ENCODE measurements at places on chromosomes 7 and 10.

DNA sequence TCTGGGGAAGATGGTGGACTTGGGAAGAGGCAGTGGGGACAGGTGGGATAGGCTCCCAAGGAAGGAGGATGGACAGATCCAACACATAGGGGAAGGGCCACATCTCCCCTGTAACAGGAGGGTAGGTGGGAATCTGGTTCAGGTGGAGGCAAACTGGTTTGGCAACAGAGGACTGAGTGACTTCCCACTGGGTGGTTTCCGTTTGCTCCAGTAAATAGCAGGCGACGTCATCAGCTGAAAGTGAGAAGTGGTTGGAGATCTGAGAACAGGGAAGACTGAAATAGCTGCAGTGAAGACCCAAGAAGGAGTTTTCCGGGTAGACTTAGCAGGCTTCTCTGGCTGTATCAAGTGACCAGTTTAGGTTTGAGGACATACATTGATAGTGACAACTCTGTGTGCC, 504.4 kb downstream of the GALNT17 start:
- no peak for DNase-seq

DNA sequence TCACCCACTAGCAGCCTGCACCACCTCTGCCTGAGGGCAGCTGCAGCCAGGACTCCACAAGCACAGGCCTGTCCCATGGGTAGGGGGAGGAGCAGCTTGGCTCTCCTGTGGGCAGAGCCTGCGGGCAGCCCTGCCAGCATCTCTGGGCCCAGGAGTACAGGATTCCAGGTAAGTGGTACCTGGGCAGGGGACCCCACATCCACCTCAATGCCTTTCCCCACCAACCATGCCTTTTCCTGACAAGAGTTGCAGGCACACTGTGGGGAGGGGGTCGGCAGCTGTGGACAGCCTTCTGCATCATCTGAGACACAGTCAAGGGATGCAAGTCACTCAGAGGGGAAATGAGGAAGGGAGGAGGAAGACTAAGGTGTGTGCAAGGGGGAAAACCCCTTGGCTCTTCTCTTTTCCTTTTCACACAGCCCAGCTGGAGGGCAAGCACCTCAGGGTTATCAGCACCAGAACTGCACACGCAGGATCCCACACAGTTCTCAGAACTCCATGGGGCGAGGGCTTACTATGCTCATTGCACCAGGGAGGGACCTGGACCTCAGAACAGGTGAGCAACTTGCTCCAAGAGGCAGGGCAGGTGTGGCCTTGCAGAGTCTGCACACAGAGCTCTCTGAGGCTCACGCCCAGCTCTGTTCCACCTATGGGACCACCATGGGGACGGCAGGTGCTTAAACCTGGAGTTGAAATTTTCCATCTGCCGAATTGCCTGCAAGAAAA, 16.5 kb upstream of the ANTXRL start:
- no peak for DNase-seq

DNA sequence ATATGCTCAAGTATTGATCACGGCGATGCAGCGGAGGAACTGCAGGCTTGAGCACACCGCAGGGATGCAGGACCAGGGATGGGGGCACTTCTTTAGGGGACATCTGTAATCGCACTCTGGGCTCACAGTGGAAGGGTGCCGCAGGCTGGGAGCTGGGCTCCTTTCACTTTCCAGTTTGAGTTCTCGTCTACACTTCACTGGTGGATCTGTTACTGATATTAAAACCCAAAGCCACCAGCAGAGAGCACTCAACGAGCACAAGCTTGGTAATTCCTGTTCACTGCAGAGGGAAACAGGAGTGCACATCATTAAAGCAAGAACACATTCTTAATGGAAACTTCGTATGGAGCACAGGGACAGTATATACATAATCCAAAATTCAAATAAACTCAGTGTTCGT, 91.3 kb downstream of the PARD3 start:
- DNase-seq = no peak

- DNase-seq = no peak
Observed at GRCh38 chr7:84823530-84823929, 363.3 kb downstream of the SEMA3D start.

GRCh38 chr10:118802126-118802793, 47.5 kb upstream of the CACUL1 start:
- no peak for DNase-seq

- no peak for DNase-seq
Observed at GRCh38 chr7:147432079-147432478, 1158.5 kb upstream of the C7orf33 start.

- DNase-seq = no peak
Observed at GRCh38 chr7:44387389-44387788, 62.0 kb upstream of the CAMK2B start.

DNA sequence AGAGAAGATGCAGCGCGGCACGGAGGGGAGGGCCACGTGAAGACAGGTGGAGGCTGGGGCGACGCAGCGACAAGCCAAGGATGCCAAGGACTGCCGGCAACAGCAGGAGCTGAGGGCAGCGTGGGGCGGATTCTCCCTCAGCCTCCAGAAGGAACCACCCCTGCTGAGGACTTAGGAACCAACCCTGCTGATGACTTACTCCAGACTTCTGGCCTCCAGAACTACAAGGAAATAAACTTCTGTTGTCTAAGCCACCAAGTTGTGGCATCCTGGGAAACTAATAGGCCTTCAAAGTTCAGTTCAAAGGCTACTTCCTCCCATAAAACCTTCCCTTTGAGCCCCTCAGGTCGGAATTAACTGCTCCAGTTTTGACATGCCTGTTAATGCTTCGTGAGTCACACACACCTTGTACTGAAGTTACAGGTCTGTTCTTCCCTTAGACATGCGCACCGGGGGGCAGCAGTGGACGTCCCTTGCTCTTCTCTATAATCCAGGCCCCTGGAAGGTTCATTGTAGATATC, 88.4 kb upstream of the RHEB start:
- no peak for DNase-seq

- no peak for DNase-seq
Observed at GRCh38 chr10:3002304-3002703, 65.0 kb upstream of the PFKP start.

DNA sequence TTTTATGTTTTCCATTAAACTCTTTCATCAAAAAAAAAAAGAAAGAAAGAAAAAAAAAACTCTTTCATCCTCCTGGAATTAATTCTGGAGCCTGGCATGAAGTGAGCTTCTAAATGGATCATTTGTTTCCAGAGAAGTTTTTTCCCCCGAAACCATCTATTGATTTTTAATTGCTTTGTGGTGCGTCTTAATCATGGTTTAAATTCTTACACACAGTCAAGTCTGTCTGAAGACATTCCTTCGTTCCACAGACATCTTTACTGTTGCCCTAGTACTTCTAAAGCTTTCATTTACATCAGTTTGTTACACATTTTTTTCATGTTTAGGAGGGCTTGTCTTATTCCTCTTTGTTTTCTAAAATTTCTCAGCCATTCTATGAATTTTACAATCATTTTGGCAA, 493.4 kb upstream of the FOXK1 start:
- no peak for DNase-seq

DNA sequence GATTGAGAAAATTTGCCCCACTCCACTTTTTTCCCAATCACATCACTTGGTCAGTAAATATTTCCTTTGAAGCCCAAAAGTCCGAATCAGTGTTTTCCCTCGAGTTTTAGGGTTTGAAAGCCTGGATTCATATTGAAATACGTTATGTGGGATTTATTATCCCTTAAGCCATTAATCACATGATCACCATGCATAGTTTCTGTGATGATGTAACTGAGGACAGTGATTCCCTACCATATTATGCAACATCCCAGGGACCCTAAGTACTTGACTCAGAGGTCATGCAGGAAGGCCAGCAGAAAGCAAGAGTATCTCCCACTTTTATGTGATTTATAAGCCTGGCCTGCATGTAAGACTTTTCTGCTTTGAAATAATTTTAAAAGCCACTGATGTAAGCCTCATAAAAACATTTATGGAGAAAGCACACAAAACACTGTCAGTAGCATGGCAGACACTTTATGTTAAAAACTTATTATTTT, 630.6 kb upstream of the ZWINT start:
- no peak for DNase-seq

DNA sequence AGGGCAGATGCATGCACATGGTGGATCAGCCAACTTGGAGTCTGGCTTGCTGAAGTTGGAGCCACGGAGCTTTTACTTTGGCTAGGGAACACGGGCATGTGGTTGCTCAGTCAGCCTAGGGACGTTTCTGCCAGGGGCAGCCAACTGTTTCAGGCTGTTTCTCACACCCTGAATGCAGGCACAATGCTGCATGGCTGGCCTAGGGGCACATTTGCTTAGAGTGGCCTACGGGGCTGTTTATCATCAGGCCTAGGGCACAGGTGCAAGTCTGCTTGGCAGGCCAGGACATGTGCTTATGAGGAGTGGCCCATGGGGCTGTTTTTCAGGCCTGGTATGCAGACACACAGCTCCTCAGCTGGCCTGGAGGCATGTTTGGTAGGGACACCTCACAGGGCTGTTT, 107.4 kb downstream of the GSAP start:
- no peak for DNase-seq

- DNase-seq = no peak
Observed at GRCh38 chr10:35517431-35518181, 87.5 kb upstream of the GJD4 start.

GRCh38 chr7:47358357-47358756, 223.6 kb downstream of the TNS3 start:
- DNase-seq = no peak

- DNase-seq = no peak
Observed at GRCh38 chr10:73246322-73246645, 771 bp downstream of the DNAJC9 start.

- DNase-seq = no peak
Observed at GRCh38 chr7:43764039-43764761, 5.7 kb downstream of the BLVRA start.

- DNase-seq = no peak
Observed at GRCh38 chr7:8134089-8134733, 127.8 kb downstream of the ICA1 start.

DNA sequence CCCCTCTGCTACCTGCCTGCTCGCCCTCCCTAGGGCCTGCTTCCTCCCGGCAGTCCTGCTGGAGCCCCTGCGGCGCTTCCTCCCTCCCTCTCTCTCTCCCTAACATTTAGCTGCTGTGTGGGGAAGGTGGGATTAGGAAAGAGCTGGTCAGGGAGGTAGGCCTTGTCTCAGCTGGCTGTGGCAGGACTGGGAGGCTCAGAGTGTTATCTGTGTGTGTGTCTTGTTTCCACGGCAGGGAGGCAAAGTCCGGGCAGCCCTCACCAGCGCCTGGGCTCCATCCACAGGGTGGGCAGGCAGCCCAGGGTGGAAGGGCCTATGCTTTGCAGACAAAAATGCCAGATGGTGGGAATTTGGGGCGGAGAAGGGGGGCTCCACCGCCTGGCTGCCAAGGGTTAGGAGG, 105.7 kb downstream of the RPS24 start:
- DNase-seq = no peak

DNA sequence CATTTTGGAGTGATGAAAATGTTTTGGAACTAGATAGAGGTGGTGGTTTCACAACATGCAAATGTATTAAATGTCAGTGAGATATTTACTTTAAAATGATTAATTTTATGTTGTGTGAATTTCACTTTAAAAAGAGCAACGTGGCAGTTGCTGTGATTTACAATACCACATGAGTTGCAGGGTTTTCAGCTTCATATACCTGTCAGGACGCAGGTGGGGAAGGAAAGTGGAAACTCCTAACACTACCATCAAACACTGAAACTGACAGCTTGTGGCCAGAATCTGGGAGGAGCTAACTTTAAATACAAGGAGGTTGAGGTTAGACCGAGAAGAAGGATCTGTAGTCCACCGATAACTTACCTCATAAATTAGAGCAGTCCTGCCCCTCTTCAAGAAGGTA, 168.9 kb upstream of the TMEM72 start:
- DNase-seq = no peak

GRCh38 chr7:107186240-107186639, 17.4 kb downstream of the HBP1 start:
- DNase-seq = no peak

- DNase-seq = no peak
Observed at GRCh38 chr7:132422502-132423111, 153.7 kb downstream of the PLXNA4 start.

GRCh38 chr7:142603870-142604448, 145.3 kb upstream of the PRSS1 start:
- no peak for DNase-seq

DNA sequence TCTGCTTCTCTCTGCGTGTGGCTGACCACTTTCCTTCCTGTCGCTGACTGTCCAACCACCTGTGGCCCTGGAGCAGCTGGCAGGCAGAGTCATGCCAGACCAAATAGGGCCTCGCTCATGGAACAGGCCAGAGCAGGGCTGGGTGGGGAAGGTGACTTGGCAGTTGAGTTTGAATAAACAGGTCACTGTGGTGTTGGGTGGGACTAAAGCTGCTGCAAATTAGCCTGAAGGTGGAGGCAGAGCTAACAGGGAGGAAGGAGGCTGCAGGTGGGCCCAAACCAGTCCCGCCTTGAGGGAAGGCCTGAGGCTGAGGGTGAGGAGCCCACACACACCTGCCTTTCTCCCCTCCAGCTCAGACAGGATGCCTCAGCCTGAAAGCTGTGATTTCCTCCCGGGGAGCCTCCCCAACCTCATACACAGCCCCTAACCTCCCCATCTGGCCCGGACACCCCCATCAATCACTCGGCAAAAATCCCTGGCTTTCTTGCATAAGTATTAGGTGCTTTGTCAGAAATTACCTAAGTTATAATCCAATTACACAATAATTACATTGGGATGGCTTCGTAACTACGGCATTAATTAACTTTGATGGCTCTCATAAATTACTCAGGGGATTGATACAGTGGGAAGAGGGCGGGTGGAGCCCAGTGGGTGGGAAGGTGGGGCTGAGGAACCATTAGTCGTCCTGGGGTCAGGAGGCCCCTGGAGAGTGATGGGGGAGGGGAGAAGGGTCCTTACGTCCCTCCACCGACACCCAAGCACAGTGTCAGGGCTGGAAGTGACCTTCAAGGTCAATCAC, 97.7 kb upstream of the PCBD1 start:
- DNase-seq = no peak

DNA sequence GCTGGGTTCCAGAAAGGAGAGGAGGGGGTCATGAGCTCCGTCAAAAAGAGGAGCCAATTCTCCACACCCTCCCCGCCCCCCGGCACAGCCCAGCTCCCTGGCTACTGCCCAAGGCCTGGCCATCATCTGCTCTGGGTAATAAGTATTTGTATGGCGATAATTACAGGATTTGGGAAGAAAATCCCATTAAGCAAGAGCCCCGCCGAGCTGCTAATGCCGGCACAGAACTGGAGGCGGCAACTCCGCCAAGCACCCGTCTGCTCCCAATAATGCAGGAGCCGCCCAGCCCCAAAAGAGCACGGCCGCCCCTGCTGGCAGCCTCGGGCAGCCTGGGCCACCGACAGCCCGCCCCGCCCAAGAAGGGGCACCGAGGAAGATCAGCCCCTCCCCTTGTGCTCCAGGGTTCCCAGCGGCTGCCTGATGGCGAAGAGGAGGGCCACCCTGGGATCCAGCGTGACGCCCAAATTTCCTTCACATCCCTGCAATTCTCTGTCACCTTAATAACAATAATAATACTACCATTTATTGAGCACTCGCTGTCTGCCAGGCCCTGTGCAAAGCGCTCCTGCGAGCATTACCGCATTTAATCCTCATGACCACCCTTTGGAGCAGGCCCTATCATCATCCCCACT, 5.9 kb downstream of the SLIT1 start:
- no peak for DNase-seq

GRCh38 chr10:83199374-83199773, 939.9 kb upstream of the GHITM start:
- no peak for DNase-seq
